ENCODE measurements at places on chromosomes 6 and 20.

- DNase-seq, result peak; percentile 33
Measured at GRCh38 chr6:153511896-153512496, 380.9 kb upstream of the RGS17 start.

DNA sequence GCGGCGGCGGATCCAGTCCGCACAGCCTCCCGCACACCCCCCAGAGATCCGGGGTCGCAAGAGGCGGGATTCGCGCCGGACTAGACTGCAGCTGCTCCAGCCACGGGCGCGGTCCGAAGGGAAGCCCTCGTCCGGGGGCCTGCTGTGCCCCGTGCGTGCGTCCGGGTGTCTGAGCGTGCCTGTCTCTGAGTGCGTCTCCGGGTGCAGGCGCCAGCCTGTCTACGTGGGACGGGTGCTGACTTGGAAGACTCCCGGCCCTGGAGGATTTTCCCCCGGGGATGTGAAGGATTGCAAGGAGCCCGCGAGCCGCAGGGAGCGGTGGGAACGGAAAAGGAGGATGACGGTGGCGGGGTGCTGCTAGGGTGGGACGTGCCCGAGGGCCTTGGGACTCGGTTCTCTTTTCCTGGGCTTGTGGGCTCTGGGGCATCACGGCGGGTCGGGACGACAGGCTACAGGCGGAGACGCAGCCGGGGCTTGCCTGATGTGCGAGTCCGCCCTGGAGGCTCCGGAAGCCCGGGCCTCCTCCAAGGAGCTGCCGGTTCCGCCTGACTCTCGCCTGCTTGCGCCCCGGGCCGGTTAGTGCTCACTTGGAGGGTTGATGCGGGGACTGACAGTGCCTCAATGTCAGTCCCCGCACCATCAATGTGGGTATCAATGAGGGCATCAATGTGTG lies 5.7 kb downstream of the MAFB start:
- DNase-seq, result no peak

GRCh38 chr6:53240761-53241160 lies 92.1 kb upstream of the GCM1 start:
- no peak for DNase-seq

DNA sequence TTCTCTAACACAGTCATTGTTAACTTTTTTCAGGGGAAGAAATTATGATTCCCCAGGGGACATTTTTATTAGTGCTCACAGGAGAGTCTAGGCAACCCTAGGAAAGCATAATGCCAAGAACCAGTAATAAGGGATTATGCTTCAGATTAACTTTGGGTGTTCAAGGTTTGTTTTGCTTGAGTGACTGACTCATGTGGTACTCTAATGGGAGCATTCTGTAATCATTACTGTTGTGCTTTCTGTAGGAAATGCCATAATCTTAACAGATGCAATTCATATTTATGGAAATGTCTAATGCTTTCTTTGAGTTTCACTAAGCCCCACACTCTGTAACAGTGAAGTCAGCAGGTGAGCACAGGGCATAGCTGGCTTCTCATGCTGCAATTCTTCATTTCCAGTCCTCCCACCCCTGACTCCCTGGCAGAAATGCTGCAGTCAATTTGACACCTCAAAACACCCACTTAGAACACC lies 263.4 kb upstream of the MAN1A1 start:
- no peak for DNase-seq

GRCh38 chr6:26257272-26257671 lies 107.7 kb upstream of the BTN3A2 start:
- DNase-seq, result no peak

- no peak for DNase-seq
Measured at GRCh38 chr6:113104541-113104940, 752.6 kb upstream of the MARCKS start.

- no peak for DNase-seq
Measured at GRCh38 chr6:167276772-167277533, 14.2 kb upstream of the UNC93A start.
